ENCODE measurements at places on chromosomes 6 and 20.

DNA sequence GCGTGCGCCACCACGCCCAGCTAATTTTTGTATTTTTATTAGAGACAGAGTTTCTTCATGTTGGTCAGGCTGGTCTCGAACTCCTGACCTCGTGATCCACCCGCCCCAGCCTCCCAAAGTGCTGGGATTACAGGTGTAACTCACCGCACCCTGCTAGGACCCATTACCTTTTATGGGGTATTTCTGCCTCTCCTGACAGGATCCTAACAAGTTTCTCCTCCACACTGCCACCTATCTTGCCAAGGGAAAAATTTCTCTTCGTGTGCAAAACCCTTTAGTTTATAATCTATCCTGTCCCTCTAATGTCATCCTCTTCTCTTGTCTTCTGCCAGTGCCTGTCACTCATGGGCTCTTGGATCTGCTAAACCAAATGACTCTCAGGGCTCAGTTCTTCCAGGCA is 1.9 kb downstream of the STMND1 start:
- DNase-seq, result no peak

- DNase-seq, result no peak
Measured at GRCh38 chr20:54097236-54097529, 26.8 kb upstream of the BCAS1 start.

GRCh38 chr6:168369786-168370185 is 50.2 kb upstream of the DACT2 start:
- DNase-seq, result no peak

DNA sequence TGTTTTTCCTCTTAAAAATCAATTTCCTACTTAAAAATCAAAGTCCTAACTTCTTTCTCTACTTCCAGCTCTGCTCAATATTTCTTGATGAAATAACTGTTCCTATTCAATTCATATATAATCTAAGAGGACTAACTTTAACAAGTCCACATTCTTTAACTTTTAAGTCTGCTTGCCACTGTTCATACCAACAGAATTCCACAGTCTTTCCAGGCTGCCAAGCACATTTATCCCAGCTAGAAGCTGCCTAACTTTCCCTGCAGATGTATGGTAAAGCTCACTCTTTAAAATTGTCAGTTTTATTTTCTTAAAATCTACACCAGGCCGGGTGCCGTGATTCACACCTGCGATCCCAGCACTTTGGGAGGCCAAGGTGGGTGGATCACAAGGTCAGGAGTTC is 11.5 kb downstream of the CALHM6 start:
- no peak for DNase-seq

DNA sequence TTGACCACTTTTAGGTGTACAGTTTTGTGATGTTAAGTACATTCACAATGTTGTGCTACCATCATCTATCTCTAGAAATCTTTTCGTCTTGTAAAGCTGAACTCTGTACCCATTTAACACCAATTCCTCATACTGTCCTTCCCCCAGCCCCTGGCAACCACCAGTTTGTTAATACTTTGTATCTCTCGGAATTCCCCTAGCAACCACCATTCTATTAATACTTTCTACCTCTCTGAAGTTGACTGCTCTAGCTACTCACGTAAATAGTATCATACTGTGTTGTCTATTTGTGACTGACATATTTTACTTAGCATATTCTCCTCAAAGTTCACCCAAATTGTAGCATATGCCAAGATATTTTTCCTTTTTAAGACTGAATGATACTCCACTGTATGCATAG is 82.3 kb upstream of the CLDN20 start:
- DNase-seq, result no peak

DNA sequence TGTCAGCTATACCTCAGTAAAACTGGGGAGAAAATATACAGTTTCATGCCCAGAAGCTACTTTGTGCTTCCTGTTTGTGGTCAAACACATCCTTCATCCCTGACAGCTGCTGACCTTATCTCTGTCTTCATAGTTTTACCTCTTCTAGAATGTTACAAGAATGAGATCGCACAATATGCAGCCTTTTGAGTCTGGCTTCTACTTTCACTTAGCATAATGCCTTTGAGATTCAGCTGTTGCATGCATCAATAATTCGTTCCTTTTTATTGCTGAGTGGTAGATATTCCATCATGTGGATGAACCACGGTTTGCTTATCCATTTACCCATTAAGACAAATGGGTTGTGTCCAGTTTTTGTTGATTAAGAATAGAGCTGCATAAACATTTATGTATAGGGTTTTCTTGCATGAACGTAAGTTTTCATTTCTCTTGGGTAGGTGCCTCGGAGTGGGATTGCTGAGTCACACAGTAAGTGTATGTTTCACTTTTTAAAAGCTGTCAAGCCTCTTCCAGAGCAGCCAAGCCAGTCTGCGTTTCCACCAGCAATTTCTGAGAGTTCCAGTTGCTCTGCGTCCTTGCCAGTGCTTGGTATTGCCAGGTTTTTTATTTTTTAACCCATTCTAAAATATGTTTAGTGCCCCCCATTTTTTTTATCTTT is 86.6 kb upstream of the PAX1 start:
- no peak for DNase-seq

- no peak for DNase-seq
Measured at GRCh38 chr6:41497994-41498393, 48.2 kb upstream of the FOXP4 start.

- no peak for DNase-seq
Measured at GRCh38 chr20:24720957-24721356, 228.1 kb upstream of the CST7 start.

GRCh38 chr6:114247101-114247500 is 95.7 kb downstream of the HS3ST5 start:
- no peak for DNase-seq

GRCh38 chr6:147392917-147393625 is 115.4 kb upstream of the SAMD5 start:
- no peak for DNase-seq

DNA sequence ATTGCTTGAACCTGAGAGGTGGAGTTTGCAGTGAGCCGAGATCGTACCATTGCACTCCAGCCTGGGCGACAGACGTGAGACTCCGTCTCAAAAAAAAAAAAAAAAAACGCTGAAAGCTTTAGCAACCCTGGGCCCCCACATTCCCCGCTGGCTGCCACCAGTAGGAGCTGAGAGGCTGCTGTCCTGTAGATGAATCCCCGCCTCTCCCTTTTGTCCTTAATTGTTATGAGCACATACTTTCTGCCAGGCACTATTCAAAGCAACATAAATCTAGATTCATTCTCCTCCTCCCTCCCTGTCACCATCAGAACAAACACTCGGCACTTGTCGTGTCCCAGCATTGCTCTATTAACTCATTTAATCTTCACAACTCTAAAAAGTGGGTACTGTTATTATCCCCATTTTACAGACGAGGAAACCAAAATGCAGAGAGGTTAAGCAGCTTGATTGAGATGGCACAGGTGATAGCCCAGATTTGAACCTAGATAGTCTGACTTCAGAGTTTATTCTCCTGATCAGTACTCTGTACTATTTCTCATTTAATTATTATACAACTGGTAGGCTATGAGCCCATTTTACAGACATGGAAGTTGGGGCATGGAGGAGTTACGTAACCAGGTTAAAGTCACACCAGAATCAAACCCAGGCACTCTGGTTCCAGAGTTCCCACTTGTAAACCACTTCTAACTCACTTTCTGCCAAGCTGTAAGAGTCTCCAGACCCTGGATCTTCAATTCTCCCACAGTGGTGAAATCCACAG is 97.4 kb downstream of the EYA2 start:
- DNase-seq, result no peak

GRCh38 chr6:44396968-44397367 is 9.5 kb downstream of the CDC5L start:
- DNase-seq, result no peak

DNA sequence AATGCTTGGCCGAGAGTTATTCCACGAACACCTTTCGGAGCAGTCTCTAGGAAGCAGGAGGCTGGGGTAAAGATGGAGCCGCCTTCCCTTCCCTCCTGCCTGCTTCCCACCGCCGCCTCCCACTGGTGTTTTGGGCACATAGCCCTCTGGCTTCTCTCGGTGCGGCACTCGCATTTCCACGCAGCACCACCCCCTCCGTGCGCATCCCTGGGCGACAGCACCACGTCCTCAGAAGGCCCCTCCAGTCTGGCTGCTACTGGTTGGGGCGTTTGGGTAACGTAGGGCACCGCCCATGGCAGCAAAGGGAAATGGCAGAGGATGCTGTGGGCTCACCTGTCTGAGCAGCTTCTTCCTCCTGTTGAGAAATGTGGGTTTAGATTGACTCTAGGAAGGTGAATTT is 2.4 kb downstream of the COL20A1 start:
- DNase-seq, result no peak

- DNase-seq, result no peak
Measured at GRCh38 chr20:37992802-37993409, 40.4 kb downstream of the TTI1 start.

GRCh38 chr6:132811276-132811675 is 3.1 kb upstream of the RPS12 start:
- no peak for DNase-seq

DNA sequence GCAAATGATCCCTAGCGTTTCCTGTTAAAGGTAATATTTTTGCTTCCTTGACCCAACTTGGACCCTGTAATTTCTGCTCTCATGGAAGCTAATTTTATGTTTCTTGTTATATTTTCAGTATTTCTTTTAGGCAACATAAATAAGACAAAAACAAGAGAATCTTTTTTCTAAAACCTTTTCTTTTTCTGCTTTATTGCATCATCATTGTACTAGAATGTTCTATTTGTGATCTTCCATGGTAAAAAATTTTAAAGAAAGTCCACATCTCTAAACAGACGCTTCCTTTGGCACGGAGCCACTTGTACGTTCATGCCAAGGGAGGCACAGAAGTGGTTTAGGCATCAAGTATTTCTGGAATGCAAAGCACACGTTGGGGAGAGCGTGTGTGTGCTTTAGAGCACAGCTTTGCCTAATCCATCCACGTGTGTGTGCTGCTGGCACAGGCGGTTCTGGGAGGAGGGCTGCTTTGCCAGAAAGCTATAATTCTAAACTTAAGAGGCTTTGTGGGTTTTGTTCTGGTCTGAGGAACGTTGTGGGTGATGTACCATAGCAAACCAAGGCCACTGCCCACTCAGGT is 98.3 kb downstream of the SASH1 start:
- DNase-seq, result no peak

DNA sequence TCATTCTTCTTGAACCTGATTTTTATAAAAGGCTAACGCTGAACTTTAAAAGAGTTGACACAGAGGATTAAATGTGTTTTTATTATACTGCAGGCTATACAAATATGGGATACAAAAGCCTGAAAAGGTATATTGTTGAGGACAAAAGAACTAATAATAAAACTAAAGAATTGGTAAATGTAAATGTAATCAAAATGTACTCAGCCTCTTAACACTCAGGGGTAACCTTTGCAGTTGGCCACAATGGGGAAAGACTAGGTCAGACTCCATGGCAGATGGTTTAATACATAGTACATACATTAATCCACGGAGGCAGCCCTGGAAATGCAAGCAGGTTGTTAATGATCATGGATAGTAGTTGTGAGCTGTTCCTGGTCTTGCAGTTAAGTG is 57.5 kb downstream of the SOBP start:
- no peak for DNase-seq

DNA sequence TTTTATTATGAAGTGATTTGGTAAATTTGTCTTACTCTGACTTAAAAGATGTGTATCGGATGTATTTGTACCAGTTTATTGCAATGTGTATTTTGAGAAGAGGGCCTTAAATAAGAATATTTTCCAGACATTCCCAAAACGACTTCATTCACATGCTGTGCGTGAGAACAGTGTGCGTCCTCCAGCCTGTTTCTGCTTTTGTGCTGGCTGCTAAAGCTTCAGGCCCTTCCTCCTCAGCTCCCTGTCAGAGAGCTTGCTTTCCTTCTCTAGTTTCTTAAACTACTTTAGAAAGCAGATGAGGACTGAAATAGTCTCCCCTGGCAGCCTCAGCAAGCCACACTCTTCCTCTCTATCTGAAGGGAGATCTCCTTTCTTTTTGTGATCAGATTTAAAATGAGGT is 157.8 kb downstream of the SAMD5 start:
- no peak for DNase-seq

GRCh38 chr20:34983995-34984735 is 28.5 kb downstream of the MYH7B start:
- DNase-seq, result no peak

GRCh38 chr6:30013291-30013922 is 47.7 kb upstream of the POLR1H start:
- peak; percentile 18 for DNase-seq

GRCh38 chr6:144033816-144034735 is 26.0 kb upstream of the PLAGL1 start:
- no peak for DNase-seq

DNA sequence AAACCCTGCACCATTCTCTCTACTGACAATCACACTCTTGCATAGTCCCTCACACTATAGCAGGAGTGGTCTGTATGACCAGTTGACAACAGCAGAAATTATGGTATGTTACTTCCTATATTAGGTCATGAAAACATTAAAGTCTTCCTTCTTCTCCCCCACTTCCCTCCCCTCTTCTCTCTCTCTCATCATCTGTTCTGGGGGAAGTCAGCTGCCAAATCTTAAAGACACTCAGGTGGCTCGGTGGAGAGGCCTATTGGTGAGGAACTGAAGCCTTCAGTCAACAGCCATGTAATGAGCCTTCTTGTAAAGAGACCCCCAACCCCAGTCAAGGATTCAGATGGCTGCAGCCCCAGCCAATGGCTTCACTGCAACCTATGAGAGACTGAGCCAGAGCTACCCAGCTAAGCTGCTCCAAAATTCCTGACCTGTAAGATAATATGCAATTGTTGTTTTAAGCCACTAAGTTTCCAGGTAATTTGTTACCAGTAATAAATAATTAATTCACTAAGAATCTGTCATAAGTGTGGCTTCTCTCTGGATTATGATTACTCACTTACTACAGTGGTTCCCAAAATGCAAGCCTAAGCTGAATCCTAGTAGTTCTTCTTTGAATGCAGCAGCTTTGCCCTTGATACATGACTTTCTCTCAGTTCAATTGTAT is 11.2 kb upstream of the TSBP1 start:
- no peak for DNase-seq

DNA sequence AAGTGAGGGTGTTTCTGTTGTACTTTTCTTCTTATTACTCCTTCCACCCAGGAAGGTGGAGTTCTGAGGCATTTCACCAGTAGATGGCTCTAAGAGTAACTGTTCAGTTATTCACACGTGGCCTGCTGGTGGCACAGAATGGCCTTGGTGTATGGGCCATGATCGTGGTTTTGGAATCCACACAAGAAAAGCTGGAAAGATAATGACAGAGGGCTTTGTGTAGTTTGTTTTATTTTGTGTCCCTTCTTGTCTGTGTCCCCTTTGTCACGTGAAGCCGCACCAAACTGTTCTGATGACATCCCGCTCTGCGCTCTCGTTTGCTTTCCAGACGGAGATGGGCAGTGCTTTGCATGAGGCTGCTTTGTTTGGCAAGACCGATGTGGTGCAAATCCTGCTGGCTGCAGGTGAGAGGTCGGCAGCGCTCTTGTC is 93.4 kb downstream of the ANKS1A start:
- no peak for DNase-seq

- DNase-seq, result no peak
Measured at GRCh38 chr20:34024723-34025351, 31.1 kb downstream of the RALY start.
